ENCODE measurements at places on chromosomes 1 and 21.

DNA sequence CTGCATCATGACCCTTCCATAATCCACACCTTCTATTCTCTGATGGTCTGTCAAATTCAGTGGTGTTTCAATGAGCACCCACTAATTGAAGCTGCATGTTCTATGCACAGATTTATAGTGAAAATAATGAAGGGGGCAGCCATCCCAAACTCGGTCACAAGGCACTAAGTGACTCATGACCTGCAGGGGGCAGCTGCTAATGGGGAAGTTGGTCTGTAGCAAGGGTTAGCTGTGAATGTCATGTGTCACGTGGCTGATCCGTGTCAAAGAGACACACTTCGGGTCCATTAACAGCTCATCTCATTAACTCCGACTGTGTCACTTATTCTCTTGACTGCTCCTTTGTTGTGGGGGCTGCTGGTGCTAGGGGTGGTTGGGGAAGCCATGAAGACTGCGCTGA lies 306.6 kb downstream of the PCP4 start:
- DNase-seq, result no peak

GRCh38 chr1:58754073-58754613 lies 29.7 kb downstream of the JUN start:
- peak; percentile 20 for DNase-seq

- DNase-seq, result no peak
Observed at GRCh38 chr1:66388913-66389312, 145.0 kb upstream of the SGIP1 start.

- no peak for DNase-seq
Observed at GRCh38 chr1:60036856-60037460, 36.6 kb downstream of the C1orf87 start.

GRCh38 chr1:10629091-10629815 lies 154.5 kb downstream of the PEX14 start:
- DNase-seq, result no peak

DNA sequence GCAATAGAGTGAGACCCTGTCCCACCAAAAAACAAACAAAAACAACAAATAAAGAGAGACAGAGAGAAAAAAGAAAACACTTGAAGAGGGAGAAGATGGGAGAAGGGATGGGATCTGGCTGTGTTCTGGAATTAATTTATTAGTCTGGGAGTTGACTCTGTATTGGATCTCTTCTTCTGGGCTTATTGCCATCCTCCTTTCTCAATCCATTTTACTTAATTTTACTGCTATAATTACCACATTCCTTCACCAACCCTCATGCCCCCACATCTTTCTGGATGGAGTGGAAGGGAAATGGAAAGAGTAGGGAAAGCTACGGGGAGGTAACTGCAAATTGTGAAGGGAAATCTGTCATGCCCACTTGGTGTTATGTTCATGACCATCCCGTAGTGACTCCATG lies 42.9 kb downstream of the FMN2 start:
- DNase-seq, result no peak

DNA sequence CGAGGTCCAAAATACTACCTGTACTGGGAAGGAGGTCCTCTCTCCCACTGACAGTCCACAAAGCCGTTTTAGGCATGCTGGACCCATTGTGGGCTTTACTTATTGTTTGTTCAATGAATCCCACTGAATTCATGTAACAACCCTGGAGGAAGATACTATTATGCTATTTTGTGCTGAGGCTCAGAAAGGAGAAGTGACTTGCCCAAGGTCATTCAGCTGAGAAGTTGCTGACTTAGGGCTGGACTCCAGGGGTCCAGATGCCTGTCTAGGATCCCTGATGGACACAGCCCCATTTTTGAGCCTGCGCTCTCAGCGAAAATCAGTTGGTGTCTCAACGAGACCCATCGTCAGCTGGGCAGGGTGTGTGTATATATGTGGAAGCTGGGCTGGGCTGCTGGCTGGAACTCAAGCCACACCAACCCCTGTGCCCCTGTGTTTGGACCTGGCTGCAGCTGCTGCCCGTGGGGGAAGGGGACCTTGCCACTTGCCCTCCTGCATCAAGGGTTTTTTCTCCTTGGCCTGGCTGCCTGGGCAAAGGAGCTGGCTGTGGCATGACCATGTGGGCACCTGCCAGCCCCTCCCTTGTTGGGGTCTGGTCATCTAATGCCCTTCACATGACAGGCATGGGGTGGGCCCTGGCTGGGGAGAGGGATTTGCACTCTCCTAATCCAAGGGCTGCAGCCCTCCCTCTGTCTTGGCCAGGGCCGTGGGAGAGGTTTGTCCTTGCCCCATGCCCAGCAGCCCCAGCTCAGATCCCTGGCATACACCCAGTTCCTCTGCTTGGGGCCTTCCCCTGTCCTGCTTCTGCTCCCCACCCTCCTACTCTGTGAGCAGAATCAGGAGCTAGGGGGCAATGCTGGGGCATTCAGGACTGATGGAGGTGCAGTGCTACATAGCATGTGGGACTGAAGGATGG lies 15.0 kb downstream of the KCNQ4 start:
- DNase-seq, result no peak

- DNase-seq, result no peak
Observed at GRCh38 chr1:228101994-228102790, 933 bp downstream of the C1orf35 start.

Data from fibroblast of lung (primary cell).